H1 (cell line): ENCODE measurements at places on chromosomes 5 and 9. TPM values are rescaled to one million over a fixed set of nuclear protein-coding genes. Genes with fewer than 3 reads are reported as not detected.

DNA sequence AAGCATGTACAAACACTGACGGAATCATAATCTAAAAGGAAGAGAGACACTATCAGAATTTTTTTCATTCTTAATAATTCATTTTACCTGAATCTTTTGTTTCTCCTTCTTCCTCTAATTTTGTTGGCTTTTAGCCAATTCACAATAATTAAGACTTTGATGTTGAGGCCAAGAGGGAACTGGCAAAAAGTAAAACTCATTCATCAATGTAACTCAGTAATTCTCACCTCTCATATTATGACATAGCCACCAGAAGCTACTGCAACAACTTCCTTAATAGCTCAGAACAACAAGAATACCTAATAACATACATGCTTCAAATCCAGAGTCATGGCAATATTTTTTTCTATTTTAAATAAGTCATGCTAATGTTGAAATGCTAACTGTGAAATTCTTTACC lies 64.5 kb downstream of the MCTP1 start:
- DNase-seq: no peak

- DNase-seq: no peak
Measured at GRCh38 chr5:160061770-160062169, 52.8 kb downstream of the TTC1 start.

- no peak for DNase-seq
Measured at GRCh38 chr9:117268847-117269446, 145.9 kb downstream of the ASTN2 start.

AFAP1L1 gene
- total RNA-seq: 4.2 and 4.7 TPM in 2 replicates

DNA sequence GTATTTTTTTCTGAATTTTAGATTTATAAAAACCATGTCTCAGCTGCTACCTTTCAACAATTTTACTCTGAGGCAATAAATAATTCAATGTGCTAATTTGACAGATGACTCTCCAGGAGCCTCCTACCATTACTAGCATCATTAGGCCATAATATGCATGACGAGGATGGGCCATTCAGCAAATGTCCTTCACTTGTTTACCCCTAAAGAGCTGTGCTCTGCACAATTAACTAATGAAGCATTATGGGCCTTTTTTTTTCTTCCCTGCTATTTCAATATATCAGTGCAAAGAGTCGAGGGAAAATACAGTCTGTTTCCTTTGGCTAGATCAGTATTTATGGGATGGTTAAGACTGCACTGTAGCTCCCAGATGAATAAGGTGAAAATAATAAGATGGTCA lies 627.2 kb downstream of the ISL1 start:
- DNase-seq: no peak

DNA sequence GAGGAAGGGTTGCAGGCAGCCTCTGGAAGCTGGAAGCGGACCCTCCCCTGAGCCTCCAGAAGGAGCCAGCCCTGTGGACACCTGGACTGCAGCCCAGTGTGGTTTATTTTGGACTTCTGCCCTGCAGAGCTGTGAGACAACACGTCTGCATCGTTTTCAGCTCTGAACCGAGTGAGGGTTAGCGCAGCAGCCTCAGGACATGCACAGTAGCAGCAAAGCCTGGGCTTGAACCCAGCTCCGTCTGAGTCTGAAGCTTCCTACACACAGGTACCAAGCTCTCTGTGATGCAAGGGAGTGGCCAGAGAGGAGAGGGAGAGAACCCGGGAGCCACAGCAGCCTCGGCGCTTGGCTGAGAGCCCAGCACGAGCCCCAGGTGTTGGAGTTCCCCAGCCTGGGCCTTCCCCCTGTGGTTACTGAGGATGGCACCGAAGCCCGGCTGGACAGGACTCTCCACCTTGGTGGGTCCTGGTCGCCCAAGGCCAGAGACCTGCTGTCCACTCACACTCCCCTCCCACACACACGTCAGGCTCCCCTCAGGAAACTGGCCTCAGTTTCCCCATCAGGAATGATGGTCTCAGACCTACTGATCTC lies 128.2 kb downstream of the OLFM1 start:
- DNase-seq: no peak

- no peak for DNase-seq
Measured at GRCh38 chr5:155765715-155766114, 561.2 kb upstream of the SGCD start.
